ENCODE measurements at places on chromosomes 6 and 20.

GRCh38 chr6:51684603-51685002 lies 402.8 kb downstream of the PKHD1 start:
- DNase-seq: no peak

DNA sequence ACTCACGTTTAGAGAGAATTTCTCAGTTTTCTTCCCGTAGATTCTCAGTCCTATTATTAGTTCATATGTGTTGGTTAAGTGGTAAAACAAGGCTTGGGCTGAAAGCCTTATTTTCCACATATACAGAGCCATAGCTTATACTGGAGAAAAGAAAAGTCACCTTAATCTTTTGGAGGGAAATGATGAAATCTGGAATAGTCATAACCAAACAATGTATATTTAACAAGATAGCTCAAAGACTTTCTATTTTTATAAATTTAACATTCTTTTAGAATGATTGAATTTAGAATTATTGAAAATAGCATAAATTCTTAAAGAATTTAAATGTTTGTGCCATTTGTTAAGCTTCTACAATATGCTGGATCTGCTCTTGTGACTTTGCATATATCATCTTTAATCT lies 85.8 kb downstream of the CDKAL1 start:
- DNase-seq: no peak

- no peak for DNase-seq
Observed at GRCh38 chr6:45605971-45606370, 228.2 kb upstream of the SUPT3H start.

DNA sequence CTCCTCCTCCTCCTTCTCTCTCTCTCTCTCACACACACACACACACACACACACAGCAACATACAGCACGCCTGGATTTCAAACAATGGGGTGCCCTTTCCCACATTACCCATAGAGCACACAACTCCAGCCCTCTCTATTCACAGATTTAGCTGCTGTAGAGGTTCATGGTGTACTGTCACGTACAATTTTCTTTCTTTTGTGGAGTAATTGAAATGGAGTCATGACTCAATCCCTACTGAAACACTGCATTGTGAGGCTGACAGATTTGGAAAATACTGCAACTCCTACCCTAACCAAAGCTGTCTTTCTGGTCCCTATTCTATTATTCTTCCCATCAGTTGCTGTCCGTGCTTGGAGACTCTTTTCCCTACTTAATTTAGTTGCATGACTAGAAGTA lies 166.9 kb downstream of the EDN1 start:
- no peak for DNase-seq

Measured in right hindlimb (tissue), 1 donor.